ENCODE measurements at places on chromosomes 7 and 10. TPM values are rescaled to one million over a fixed set of nuclear protein-coding genes. Genes with fewer than 3 reads are reported as not detected.

COL13A1 gene
- total RNA-seq, result 2.5 TPM

PON1 gene
- not detected for total RNA-seq

GRCh38 chr7:73948287-73948686 lies 79.7 kb upstream of the ELN start:
- peaks cover 13% of the 10 kb centered on the region for H3K27me3 ChIP-seq
- no peak overlapping the region for H3K27ac ChIP-seq
- no peak overlapping the region for H3K4me3 ChIP-seq
- DNase-seq, result no peak
- H3K36me3 ChIP-seq, result no peaks in the 10 kb centered on the region

DNA sequence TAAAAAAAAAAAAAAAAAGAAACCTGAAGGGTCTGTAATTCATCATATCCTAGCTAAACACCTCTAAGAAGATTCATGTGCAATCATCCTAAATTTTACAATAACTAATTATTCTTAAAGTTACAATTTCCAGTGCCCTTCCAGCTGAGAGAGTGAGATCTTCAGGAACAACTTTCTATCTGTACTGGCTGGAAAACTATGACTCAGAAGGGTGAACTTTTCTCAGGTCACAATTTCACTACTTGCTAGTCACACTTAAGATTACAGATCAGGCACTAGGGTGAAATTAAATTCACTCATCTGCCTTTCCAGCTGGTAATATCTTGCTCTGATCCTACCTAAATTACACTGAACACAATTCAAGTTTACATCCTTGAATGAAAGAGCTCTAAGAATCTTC lies 158.8 kb downstream of the ANK3 start:
- H3K4me1 ChIP-seq, result peaks cover 29% of the 10 kb centered on the region
- H3K4me3 ChIP-seq, result no peak overlapping the region
- DNase-seq, result no peak
- peak overlapping the region; percentile 10 for H3K27ac ChIP-seq
- no peaks in the 10 kb centered on the region for H3K36me3 ChIP-seq
- H3K27me3 ChIP-seq, result no peaks in the 10 kb centered on the region

LRRC61 gene
- total RNA-seq, result 4.3 TPM

CLDN4 gene
- total RNA-seq, result 0.27 TPM

GRCh38 chr7:45573204-45573603 lies 964 bp upstream of the ADCY1 start:
- peaks cover 20% of the 10 kb centered on the region for H3K4me1 ChIP-seq
- no peak for DNase-seq
- no peaks in the 10 kb centered on the region for H3K36me3 ChIP-seq
- no peak overlapping the region for H3K4me3 ChIP-seq

DNA sequence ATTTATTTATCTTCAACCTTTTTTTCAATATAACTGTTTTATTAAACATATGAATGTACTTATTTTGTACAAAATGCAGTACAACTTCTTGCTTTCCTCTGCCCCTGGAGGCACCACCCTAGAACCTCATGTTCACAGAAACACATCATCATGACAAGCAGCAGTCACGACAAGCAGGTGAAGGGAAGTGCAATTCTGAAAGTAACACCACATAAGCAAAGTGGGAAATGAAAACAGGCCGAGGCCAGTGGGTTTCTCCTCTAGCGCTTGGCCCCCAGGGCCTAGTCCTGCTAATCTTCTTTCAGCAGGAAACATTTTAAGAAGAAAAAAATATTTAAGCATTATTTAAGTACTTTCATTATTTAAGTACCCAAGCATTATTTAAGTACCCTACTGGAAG lies 598.1 kb downstream of the SH2D4B start:
- H3K27ac ChIP-seq, result no peak overlapping the region
- H3K4me3 ChIP-seq, result no peak overlapping the region
- H3K36me3 ChIP-seq, result no peaks in the 10 kb centered on the region
- H3K4me1 ChIP-seq, result no peaks in the 10 kb centered on the region
- DNase-seq, result no peak

TFR2 gene
- total RNA-seq, result 0.25 TPM

NPFFR1 gene
- total RNA-seq, result not detected
